Right atrium auricular region (tissue), 2 donors: ENCODE measurements at places on chromosomes 12 and 14. TPM values are rescaled to one million over a fixed set of nuclear protein-coding genes. Genes with fewer than 3 reads are reported as not detected.

CISTR gene
- not detected for total RNA-seq

SERPINA9 gene
- not detected for total RNA-seq

GRCh38 chr14:95274874-95275273 lies 44.8 kb downstream of the CLMN start:
- H3K4me1 ChIP-seq: no peaks in the 10 kb centered on the region
- no peak overlapping the region for H3K4me3 ChIP-seq
- no peaks in the 10 kb centered on the region for H3K27me3 ChIP-seq
- H3K27ac ChIP-seq: no peak overlapping the region
- H3K36me3 ChIP-seq: no peaks in the 10 kb centered on the region

DNA sequence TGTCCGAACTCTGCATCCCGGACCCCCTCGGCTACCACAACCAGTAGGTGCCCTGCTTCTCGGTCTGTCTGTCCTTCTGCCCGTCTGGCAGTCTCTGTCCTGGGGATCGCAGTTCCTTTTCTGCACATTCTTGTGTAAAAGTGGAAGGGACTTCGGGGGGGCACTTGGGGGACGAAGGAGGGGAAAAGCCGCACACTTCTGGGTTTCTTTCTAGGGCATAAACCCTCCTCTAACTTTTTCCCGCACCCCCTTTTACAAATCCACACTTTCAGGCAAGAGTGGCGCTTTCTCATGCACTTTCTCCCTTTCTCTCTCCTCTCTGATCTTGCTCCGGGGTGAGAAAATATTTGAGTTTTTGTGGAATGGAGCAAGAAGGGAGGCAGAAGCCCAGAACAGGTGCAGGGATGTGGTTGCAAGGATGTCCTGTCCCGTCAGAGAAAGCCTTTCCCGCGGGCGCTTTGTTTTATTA lies 506 bp downstream of the ESRRB start:
- no peaks in the 10 kb centered on the region for H3K4me1 ChIP-seq
- no peak for DNase-seq
- H3K27me3 ChIP-seq: peaks cover 15% of the 10 kb centered on the region
- peak overlapping the region; percentile 0 for H3K4me3 ChIP-seq

DNA sequence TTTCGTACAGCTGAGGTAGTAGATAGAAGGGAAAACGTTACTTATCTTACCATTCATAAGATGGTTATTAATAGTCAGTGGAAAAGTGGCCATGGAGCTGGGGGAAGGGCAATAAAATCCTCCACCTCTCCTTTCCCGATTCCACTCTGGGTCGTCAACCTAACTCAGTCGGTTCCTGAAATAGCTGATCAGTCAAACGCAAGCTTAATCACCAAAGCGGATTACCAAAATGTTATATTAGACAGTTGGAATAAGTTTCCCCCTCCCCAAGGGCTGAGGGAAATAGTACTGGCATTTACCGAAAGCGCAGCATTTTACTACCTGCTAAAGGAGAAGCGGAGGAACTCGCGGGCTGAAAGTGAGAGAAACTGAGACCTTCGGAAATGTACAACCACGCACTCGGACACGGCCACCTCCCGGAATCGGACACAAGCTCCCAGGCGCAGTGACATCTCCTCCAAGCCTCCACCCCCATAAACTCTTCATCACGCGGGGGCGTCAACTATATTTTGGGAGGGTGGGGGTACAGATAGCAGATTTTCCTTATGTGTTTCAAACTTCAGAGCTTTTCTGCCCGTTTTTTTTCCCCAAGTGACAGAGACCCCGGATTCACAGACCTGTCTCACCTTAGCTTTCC lies 1.2 kb downstream of the PPM1H start:
- DNase-seq: no peak
- H3K27me3 ChIP-seq: no peaks in the 10 kb centered on the region
- H3K4me1 ChIP-seq: peaks cover 14% of the 10 kb centered on the region
- H3K36me3 ChIP-seq: no peaks in the 10 kb centered on the region
- H3K4me3 ChIP-seq: peak overlapping the region; percentile 72

- H3K36me3 ChIP-seq: no peaks in the 10 kb centered on the region
- no peak overlapping the region for H3K27ac ChIP-seq
- no peaks in the 10 kb centered on the region for H3K4me1 ChIP-seq
- no peak for DNase-seq
- H3K4me3 ChIP-seq: no peak overlapping the region
These were observed 55.4 kb downstream of the SLCO1B3 start for GRCh38 chr12:20865873-20866272.

GRCh38 chr14:100891051-100891450 lies 12.5 kb downstream of the RTL1 start:
- no peak for DNase-seq
- H3K36me3 ChIP-seq: no peaks in the 10 kb centered on the region
- no peaks in the 10 kb centered on the region for H3K4me1 ChIP-seq
- H3K4me3 ChIP-seq: no peak overlapping the region
- H3K27ac ChIP-seq: no peak overlapping the region

GRCh38 chr12:27237790-27238771 lies 6.0 kb upstream of the STK38L start:
- no peaks in the 10 kb centered on the region for H3K27me3 ChIP-seq
- no peak overlapping the region for H3K4me3 ChIP-seq

DNA sequence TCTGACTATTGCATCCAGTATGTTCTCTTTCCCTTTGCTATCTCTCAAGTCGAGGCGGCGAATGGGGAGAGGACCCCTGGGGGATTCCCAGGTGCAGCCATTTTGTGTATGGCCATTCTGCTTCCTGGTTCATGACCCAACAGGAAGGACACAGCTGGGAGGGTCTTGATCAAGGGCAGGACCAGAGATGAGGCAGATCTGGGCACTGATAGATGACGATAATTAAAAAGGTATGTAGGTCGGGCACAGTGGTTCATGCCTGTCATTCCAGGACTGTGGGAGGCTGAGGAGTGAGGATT lies 73.9 kb downstream of the EID3 start:
- no peak overlapping the region for H3K4me3 ChIP-seq
- H3K27me3 ChIP-seq: no peaks in the 10 kb centered on the region
- no peaks in the 10 kb centered on the region for H3K36me3 ChIP-seq
- no peak for DNase-seq
- H3K4me1 ChIP-seq: no peaks in the 10 kb centered on the region

- H3K4me1 ChIP-seq: no peaks in the 10 kb centered on the region
- H3K36me3 ChIP-seq: no peaks in the 10 kb centered on the region
- no peak overlapping the region for H3K27ac ChIP-seq
- no peaks in the 10 kb centered on the region for H3K27me3 ChIP-seq
- no peak overlapping the region for H3K4me3 ChIP-seq
These were observed 21.7 kb upstream of the VRTN start for GRCh38 chr14:74326369-74327152.

DNA sequence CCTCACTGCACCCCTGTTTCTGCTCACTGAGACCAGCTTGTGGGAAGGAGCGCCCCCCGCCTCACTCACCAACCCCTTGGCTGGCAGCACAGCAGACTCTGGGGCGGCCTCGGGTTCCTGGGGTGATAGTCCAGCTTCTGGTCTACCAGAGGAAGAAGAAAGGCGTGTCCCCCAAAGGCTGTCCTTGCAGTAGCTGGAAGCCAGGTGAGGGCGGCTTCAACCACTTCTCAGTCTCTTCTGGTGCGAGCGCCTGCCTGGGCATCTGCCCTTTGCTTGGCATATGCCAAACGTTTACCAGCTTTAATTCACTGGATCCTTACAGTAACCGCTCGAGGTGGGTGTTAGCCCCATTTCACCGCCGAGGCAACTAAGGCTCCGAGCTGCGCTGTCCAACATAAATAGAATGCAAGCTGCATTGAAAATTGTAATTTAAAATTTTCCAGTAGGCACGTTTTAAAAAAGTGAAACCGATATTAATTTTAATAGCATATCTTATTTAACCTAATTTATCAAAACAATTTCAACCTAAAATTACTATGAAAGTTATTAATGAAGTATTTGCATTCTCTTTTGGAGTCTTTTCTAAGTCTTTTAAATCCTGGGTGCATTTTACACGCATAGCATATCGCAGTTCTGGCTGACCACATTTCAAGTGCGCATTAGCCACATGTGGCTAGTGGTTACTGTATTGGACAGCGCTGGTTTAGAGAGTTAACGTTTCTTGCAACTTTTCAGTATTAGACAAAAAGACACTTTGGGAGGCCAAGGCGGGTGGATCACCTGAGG lies 872 bp downstream of the FAM177A1 start:
- no peaks in the 10 kb centered on the region for H3K36me3 ChIP-seq
- peak overlapping the region; percentile 96 for H3K27ac ChIP-seq

- no peaks in the 10 kb centered on the region for H3K27me3 ChIP-seq
- H3K27ac ChIP-seq: no peak overlapping the region
These were observed 300.0 kb downstream of the AEBP2 start for GRCh38 chr12:19739195-19739776.

DNA sequence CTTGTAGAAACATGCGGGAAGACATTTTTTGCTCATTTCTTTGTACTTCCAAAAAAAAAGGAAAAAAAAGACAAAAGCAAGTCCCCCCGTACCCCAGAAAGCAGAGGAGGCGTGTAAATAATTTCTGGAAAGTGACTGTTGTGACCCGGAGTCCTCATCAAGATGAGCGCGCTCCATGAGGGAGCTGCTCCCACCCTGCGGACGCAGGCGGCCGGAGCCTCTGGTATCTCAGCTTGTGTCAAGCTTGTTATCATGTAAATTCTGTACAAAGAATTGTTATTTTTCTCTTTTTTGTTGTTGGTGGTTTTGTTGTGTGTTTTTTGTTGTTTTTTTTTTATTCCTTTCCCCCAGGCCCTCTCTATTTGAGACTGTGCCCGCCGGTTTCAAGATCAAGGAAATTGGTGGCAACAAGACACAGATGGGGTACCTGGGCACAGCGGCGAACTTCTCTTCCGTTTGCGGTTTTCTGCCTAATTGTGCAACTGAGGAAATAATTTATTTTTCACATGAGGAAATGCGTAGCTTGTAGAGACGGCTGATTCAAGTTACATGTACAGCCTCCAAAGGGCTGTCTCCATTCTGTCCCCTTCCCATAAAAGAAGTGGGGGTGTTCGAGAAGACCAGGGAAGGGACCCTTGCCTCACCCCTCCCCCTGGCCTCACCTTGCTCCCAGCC lies 27.0 kb downstream of the HPD start:
- H3K4me1 ChIP-seq: no peaks in the 10 kb centered on the region
- H3K4me3 ChIP-seq: no peak overlapping the region
- DNase-seq: no peak
- no peaks in the 10 kb centered on the region for H3K27me3 ChIP-seq

- no peak overlapping the region for H3K4me3 ChIP-seq
- H3K27me3 ChIP-seq: no peaks in the 10 kb centered on the region
- H3K36me3 ChIP-seq: no peaks in the 10 kb centered on the region
- DNase-seq: no peak
- no peak overlapping the region for H3K27ac ChIP-seq
These were observed 60.2 kb downstream of the LGR5 start for GRCh38 chr12:71499834-71500233.

DNA sequence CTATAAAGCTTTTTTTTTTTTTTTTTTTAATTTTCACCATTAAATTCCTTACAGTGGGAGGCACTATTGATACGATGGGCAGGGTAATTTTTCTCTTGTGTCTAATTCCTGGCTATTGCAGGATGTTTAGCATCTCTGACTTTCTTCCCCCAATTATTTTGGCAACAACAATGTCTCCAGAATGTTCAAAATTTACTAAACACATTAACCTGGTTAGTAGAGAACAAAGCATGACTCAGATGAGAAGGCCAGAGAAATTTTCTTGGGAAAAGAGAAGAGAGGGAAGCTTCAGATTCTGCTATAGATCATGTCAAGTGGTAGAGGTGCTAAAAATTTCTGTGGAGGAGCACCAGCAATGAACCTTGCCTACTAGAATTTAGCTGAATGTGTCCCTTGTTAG lies 171.5 kb upstream of the PRICKLE1 start:
- H3K4me3 ChIP-seq: no peak overlapping the region
- no peak for DNase-seq
- H3K4me1 ChIP-seq: peaks cover 7% of the 10 kb centered on the region
- H3K27me3 ChIP-seq: no peaks in the 10 kb centered on the region
- no peak overlapping the region for H3K27ac ChIP-seq

- no peaks in the 10 kb centered on the region for H3K36me3 ChIP-seq
- no peak overlapping the region for H3K27ac ChIP-seq
- H3K27me3 ChIP-seq: peaks cover 9% of the 10 kb centered on the region
- no peak overlapping the region for H3K4me3 ChIP-seq
- peaks cover 28% of the 10 kb centered on the region for H3K4me1 ChIP-seq
These were observed 23.2 kb upstream of the ATP5MC2 start for GRCh38 chr12:53698948-53699677.
